ENCODE measurements at places on chromosomes 4 and X. TPM values are rescaled to one million over a fixed set of nuclear protein-coding genes. Genes with fewer than 3 reads are reported as not detected.
A peak's percentile ranks its signal among the peaks of the same experiment; 100 is the strongest.

ARR3 gene
- total RNA-seq: not detected

SRPK3 gene
- 0.40 TPM for total RNA-seq

- DNase-seq: no peak
These were observed 106.2 kb upstream of the KLF8 start for GRCh38 chrX:56125946-56126345.

- no peak for DNase-seq
These were observed 35.8 kb upstream of the MID1 start for GRCh38 chrX:10656214-10656613.

DNA sequence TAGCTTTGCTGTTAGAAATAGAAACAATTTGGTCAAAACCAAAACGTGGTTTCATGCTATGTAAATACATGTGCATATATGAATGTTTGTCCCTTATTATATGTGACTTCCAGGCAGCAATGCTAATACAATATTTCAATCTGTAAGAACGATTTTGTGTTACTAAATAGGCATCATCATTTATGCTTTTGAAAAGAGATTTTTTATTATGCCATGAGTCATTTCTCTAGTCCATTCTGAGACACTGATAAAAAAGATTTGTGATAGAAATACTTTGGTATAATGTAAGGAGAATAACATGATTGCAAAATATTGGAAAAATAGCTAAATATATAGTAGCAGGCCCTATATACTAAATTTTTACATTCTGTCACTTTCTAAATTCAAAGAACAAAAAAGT is 28.9 kb downstream of the SYNPO2 start:
- DNase-seq: no peak

CXCL9 gene
- total RNA-seq: not detected

DMRTC1 gene
- total RNA-seq: not detected

PAGE1 gene
- not detected for total RNA-seq

DSPP gene
- not detected for total RNA-seq

DNA sequence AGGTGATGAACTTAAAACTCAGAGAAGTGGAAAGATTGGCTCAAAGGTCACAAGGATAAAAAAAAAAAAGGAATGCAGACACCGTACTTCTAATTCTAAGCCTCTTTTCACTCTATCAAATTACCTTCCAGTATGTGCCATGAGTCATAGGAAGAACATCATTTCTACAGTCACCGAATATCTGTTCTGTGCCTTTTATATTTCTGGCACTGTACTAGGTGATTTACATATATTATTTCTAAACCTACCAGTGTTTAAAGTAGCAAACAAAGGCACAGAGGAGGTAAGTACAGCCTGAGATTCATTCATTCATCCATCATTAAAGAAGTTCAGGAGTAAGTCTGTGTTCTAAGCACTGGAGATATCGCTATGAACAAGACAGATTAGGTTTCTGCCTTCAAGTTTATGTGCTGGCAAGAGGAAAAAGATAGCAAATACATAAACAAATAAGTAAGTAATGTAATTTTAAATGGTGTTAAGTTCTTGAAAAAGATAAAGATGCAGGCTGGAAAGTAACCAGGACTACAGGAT is 65.3 kb downstream of the PALLD start:
- DNase-seq: peak; percentile 75

DNA sequence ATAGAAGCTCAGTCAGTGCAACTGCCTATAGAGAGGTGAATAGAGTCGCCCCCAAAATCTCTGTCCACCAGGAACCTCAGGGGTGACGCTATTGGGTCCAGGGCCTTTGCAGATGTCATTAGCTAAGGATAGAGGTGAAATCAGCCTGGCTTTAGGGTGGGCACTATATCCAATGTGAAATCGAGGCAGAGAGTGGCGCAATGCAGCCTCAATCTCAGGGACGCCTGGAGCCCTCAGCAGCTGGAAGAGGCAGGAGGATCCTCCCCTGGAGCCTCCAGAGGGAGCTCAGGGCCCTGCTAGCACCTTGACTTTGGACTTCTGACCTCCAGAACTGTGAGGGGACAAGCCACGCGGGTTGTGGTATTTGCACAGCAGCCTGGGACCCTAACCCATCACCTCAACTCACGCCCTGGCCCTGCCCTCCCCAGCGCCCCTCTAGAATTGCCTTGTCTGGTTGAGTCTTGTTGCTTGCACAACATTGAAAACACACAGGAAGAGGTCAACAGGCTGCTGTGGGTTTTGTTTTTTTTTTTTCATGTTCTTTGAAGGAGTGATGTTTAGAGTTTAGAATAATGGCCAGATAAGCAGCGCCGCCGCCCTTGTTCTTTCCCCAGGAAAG is 89.4 kb upstream of the PSAPL1 start:
- no peak for DNase-seq

GRCh38 chrX:150370589-150371312 is 7.6 kb downstream of the MAMLD1 start:
- DNase-seq: no peak

ABCB7 gene
- total RNA-seq: 25.8 TPM

DNA sequence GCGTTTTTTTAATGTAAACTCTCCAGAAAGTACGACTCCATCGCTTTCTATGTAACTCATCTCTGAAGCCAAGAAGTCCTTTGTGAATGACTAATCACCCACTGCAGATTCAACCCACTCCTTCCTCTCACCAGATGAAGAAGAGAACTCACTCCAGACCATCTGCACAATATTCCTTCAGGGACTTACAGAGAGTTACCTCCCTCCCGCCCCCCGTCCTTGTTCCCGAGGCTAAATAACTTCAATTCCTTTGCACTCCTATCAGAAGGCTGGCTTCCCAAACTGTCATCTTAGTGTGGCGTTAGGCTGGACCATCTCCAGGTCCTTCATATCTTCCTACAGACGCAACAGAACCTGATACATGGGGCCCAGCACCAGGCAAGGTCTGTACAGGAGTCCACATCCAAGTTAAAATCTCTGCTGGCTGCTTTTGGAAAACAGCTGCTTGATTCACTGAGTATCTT is 82.4 kb downstream of the AFAP1 start:
- DNase-seq: no peak

GAGE12E gene
- not detected for total RNA-seq

DNA sequence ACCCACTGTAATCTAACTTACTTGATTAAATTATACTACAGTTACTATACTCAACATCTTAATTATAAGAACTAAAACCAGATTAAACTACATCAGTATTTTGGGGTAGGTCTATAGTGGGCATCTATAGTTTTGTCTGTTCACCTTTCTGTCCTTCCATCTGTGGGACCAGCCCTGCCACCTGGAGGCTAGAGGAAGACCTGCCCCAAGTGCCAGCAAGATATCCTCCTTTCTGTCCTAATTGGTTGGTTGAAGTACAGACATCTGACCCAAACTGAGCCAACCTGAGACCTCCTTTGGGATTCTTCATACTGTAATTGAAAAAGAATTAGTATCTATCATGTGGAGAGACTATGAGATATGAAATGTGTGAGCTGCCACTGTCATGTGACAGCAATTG is 172.2 kb upstream of the TLL1 start:
- no peak for DNase-seq

DNA sequence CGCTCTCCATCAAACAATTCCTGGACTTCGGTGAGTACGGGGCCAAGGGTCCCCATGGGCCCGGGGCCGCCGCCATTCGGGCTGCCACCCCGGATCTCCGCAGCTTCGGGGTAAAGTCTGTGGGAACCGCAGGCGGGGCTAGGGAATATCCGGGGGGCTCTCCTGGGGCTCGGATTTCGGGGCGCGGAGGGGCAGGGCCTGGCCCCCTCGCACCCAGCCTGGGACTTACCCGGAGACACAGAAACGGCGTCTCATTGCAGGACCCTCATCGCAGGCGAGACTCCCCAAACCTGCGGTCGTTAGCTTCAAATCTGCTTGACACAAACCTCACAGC is 413 bp downstream of the PDK3 start:
- no peak for DNase-seq

- no peak for DNase-seq
These were observed 107.7 kb upstream of the RPS6KA3 start for GRCh38 chrX:20374450-20374849.

MAGEA2 gene
- total RNA-seq: 18.7 TPM

MAGEB1 gene
- not detected for total RNA-seq

DNA sequence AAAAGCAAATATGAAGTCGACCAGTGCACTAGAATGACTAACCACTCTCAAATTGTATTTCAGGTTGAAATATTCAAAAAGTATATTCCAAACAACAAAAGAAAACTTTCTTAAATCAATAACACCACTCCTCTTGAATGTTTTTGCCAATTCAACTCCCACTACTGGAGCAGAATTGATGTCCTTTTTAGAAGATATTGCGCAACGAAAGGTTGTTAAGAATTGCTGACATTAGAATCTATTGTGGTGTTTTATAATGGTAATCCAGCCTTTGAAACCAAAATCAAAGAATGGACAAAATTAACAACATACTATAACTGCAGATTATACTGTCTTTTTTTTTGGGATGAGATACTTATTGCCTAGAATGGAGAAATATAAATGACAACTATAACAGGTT is 331.3 kb downstream of the GRXCR1 start:
- no peak for DNase-seq

PAQR3 gene
- total RNA-seq: 7.9 TPM

DNA sequence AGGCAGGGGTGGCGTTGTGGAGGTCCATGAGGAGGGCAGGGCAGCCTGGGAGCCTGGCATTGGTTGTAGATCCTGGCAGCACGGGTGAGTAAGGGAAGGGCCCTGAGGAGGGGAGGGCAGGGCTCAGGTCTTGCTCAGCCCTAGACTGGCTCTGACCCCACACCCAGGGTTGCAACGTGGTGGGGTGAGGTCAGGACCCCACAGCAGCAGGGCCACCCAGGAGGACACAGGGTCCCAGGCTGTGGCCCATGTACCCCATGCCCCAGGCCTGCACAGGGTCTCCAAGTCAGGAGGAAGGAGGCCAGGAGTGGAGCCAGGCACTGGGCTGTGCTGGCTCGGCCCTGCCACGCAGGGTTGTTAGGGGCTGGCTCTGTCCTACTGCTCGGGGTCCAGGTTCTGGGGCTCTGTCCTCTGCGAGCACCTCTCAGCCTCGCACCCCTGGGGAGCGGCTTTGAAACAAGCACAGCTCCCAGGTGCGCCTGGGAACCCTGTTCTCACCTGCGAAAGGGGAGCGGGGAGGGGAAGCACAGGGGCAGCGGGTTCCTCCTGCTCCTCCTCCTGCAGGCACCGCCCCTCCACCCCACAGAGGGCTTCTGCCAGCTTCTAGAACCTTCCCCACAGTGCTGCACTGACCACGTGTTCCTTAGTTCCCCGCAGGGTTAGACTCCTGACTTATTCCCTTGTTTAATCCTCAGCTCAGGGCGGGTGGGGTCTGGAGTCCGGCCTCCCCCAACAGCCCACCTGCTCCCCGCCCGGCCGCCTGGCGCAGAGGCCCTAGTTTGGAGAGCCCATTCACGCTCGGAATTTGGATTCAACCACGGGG is 20.4 kb downstream of the MSANTD1 start:
- no peak for DNase-seq

DNA sequence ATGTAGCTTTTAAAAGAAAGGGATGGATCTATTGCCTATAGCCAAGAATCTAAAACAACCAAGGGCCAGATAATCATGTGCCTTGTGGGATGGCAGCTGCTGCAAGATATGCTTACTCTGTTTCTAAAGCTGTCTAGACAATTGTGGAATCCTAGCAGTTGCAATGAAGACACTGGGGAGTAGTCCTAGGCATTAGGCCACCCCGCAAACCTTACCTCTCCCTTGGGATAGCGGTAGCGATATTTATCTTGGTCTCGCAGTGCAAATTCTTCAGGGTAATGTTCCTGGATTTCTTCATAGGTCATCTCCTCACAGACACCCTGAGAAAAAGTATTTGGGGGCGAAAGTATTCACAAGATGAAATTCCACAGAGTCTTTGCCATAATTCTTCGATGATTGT is 24.6 kb downstream of the TRO start:
- DNase-seq: no peak

- no peak for DNase-seq
These were observed 233.6 kb upstream of the DIPK2B start for GRCh38 chrX:45434231-45434630.

- DNase-seq: no peak
These were observed 82.9 kb upstream of the EXOC1L start for GRCh38 chr4:55736605-55737183.

GRCh38 chr4:125849869-125850268 is 535.1 kb downstream of the FAT4 start:
- DNase-seq: no peak

FGF16 gene
- not detected for total RNA-seq

DNA sequence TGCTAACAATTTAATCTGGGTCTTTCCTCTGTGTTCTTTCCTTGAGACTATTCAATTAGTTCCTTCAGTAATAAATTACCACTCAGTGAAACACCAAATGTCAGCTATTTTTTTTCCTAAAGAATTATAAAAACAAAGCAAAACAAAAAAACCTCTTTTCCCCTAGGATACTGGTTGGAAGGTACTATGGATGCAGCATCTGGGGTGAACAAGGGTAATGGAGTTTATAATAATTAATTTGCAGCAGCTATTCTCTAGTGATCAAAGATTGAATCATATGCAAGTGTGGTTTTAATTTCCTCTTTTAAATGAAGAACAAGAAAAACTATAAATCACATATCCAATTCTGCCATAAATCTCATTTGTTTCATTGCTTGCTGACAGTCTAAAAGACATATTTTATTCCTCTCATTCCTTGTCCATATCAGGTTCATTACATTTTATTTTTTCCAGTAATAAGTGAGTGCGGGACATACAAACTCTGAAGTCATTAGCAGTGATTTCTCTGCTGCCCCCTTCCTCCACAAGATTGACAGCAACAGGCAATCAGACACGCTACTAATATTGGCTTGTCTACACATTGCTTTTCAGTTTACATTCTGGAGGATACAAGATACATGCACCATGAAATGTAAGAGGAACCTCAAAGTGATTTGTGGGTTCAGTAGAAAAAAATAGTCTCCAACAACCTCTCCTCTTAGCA is 1093.4 kb upstream of the SLIT2 start:
- DNase-seq: no peak

EFHC2 gene
- 4.3 TPM for total RNA-seq

DNA sequence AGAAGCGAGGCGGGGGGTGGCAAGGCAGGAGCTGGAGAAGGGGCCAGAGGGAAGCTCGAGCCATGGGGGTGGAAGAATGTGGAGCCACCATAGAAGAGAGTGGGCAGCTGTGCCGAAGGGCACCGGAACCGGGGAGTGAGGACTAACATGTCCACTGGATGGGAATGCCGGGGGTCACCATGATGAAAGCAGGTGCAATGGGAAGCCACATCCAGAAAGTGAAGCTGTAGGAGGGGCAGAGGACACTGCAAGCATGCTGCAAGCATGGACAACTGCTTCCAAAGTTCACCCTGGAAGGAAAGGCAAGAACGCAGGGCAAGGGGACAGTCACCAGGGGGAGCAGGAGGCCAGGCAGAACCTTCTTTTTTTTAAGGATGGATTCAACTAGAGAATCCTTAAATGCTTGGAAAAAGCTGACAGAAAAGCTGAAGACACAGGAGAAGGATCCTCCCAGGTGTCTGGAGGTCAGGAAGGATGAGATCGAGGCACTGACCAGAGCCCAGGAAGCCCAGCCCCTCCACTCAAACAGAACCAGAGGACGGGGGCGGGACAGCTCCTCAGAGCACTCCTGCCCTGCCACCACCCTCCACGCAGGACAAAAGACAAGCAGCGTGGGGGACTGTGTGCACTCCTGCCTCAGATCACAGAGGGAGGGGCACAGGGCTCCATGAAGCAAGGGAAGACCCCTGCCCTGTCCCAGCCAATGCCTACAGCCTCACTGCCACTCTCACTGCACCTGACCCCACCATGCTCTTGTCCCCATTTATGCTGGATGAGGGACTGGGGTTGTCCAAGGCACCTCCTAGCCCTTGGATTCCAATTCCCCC is 169.2 kb downstream of the AFAP1 start:
- no peak for DNase-seq

Data from PC-9 (cell line).